ENCODE measurements at places on chromosomes 2 and 18.

- DNase-seq, result no peak
Measured at GRCh38 chr2:25851740-25852503, 26.4 kb downstream of the ASXL2 start.

DNA sequence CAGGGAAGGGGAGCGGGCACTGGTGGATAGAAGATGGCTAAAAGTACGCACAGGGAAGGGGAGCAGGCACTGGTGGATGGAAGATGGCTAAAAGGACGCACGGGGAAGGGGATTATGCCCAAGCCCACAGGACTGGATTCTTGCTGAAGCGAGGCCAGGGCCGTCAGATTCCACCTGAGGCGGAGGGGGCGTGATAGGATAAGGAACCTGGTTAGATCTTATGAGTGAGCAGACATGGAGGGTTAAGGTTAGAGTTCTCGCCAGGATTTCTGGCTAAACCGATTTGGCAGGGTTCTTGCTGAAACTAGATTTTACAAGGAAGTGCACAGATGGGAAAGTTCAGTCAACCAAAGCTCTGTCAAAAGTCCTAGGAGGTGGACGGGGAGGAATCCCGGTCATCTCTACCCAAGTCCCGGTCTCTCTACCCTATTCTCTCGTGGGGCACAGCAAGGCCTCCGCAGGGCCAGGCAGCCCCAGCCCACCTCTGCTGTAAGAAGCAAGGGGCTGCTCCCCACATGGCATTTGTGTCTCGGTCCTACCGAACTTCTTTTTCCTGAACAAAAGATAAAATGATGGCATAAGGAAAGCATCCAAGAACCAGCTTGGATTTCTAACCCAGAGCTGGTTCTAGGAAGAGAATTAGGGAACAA is 140.8 kb downstream of the PTGR3 start:
- DNase-seq, result no peak

DNA sequence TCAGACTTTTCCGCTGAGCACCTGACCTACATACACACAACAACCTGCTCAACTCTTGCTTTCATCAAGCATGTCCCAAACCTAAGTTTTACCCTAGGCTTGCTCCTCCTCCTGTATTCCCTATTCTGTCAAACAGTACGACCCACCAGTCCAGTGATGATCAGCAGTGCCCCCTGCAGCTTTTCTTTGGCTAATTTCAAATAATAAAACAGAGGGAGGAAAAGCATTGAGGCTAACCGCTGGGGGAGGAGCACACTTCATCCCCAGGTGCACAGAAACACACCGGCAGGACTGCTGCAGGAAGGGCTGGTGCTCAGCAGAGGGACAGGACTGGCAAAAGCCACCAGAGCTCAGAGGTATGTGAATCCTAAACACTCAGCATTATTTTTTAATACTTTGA is 21.2 kb downstream of the E2F6 start:
- no peak for DNase-seq

DNA sequence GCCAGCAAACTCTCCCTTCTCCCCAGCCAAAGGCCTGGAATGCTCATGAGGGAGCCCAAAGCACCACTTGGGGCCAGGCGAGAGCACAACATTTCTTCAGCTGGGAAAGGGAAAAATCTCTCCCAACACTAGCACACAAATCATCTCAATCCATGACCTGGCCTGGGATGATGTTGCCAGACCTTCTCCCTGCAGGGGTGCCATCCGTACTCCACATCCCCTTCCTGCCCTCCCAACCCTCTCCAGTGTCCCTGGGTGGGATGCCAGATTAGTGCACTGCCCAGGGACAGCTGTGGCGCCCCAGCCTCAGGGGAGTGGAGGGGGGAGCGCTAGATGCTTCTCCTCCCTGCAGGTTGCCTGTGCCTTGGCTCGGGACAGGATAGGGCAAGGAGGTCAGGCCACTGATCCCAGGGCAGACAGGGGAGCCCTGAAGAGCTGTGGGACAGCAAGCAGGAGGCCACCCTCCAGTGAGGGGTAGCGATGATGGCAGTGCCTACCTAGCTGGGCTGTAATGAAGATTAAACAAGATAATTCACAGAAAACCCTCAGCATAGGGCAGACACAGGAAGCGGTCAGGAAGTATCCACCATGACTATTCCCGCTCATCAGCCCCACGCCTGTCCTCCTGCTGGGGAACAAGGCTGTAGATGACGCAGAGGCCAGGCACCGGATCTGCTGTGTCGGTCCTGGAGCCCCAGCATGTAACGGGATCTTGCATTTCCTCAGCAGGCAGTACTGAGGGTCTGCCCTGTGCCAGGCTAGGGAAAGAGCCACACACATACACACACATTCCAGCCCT is 31.1 kb downstream of the SERTAD2 start:
- DNase-seq, result peak; percentile 41

- DNase-seq, result no peak
Measured at GRCh38 chr2:239677453-239678185, 276.8 kb upstream of the HDAC4 start.

GRCh38 chr2:95392320-95392719 is 10.2 kb upstream of the FAHD2A start:
- no peak for DNase-seq

DNA sequence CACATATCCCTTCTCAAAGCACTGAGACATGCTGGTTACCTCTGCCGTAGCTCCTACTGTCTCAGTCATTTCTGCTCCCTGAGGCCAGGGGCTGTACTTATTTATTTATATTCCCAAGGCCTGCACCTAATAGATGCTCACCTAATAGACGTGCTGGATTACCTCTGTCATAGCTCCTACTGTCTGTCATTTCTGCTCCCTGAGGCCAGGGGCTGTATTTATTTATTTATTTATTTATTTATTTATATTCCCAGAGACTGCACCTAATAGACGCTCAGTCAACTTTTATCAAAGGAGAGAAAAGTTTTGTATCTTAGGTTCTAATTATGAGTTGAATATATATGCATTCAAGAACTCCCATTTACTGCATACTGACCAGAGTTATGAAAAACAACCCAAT is 414.0 kb upstream of the TRIB2 start:
- DNase-seq, result no peak

DNA sequence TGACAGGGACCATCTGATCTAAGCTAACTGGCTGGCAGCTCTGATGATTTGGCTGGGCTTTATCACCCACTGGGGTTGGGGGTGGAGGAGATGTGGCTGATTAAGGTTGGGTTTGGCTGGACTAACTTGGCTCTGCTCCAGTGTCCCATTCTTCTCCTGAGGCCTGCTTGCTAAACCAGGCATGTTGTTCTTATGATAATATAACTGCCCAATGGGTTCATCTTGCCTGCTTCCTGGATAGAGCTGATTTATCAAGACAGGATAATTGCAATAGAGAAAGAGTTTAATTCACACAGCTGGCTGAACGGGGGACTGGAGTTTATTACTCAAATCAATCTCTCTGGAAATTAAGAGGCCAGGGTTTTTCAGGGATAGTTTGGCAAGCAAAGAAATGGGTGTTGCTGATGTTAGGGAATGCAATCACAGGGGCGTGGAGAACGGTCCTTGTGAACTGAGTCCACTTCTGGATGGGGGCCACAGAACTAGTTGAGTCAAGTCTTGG is 150.4 kb downstream of the PTH2R start:
- no peak for DNase-seq

- DNase-seq, result no peak
Measured at GRCh38 chr2:106638043-106638442, 150.9 kb downstream of the CD8B2 start.

- DNase-seq, result no peak
Measured at GRCh38 chr2:138356178-138356577, 145.4 kb upstream of the SPOPL start.

- DNase-seq, result no peak
Measured at GRCh38 chr2:72934683-72935610, 17.6 kb downstream of the EMX1 start.

DNA sequence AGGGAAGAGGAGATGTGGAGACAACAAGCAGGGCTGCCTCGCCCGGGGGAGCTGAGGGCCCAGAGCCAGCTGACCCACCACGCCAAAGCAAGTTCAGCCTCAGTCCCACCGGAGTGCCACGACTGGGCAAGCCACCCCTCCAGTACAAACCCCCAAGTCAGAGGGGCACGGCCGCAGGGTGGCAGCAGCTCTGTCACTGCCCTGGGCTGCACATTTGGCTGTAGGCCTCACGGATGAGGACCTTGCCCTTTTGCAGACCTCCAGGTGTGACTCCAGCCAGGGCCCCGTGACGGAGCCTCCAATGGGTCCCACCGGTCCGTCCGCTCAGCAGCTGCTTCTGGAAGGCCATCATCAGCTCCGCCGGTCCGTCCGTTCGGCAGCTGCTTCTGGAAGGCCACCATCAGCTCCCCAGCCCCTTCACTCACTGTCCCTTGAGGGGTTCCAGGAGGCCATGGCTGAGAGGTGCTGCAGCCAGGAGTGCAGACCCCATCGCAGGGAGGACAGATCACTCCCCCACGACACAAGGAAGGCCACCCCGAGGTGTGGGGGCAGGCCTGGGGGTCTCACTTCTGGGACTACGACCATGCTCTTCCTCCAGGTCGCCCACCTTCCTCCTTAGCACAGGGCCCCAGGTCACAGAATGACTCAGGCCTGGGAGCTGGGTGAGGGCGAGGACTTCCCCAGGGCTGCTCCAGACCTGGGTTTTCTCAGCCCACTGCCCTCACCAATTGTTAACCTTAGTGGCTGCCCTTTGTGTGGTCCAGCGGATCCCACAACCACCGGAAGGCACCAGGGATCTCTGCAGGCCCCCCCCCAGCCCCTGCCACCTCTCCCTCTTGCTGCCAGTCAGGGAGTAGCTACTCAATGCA is 24.6 kb upstream of the STK25 start:
- DNase-seq, result no peak

DNA sequence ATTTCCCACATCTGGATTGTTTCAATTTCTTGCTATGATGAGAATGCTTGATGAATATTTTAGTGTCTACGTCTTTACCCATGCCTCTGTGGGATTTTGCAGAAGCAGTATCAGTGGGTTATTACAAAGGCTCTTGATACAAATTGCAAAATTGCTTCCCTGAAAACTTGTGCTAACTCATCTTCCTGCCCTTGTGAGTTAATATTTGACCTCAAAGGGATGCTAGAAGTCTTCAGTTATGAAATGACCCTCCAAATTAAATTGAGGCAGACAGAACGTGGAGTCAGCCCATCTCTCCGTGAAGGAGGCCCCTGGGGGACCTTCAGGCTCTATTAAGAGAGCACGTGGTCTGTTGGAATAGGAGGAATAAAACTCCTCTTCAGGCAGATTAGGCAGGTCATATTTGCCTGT is 239.2 kb upstream of the HS6ST1 start:
- no peak for DNase-seq

- no peak for DNase-seq
Measured at GRCh38 chr2:83067947-83068346, 1391.1 kb downstream of the SUCLG1 start.

DNA sequence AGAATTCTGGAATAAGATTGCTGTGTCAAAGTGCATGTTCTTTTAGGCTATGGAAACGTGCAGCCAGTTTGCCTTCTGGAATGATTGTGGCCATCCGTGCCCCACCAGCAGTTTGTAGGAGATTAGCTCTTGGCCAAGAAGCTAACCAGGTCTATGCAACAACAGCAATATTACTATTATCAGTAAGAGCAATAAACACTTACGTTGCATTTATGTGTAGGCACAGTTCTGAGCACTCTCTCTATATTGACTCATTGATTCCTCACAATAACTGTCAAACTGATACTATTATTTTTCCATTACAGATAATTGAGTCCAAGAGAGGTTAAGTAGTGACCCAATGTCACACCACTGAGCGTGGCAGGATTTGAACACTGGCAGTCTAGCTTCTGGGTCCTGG is 186.4 kb downstream of the DYSF start:
- DNase-seq, result no peak

GRCh38 chr2:9627310-9627709 is 3.5 kb downstream of the YWHAQ start:
- no peak for DNase-seq

- no peak for DNase-seq
Measured at GRCh38 chr2:207792244-207792785, 22.6 kb upstream of the FZD5 start.

GRCh38 chr2:172244419-172245130 is 141.9 kb upstream of the DLX2 start:
- no peak for DNase-seq

- DNase-seq, result no peak
Measured at GRCh38 chr18:51038110-51038509, 8.1 kb downstream of the SMAD4 start.

DNA sequence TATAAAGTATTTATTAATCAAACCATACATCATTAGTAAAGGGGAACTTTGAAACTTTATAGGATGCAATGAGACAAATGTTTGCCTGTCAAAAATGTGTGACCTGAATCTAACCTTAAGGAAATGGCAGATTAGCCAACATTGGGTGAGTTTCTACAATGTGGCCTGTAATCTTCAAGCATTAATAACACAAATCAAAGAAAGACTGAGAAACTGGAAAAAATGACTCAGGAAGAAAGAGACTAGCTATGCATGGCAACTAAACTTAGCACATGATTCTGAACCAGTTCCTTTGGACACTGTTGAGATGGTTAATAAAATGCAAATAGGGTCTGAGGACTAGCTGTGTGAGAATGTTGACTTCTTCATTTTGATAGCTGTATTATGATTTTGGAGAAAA is 628.6 kb upstream of the ID2 start:
- no peak for DNase-seq

- DNase-seq, result peak; percentile 37
Measured at GRCh38 chr2:54559593-54560145, 103.5 kb downstream of the SPTBN1 start.

DNA sequence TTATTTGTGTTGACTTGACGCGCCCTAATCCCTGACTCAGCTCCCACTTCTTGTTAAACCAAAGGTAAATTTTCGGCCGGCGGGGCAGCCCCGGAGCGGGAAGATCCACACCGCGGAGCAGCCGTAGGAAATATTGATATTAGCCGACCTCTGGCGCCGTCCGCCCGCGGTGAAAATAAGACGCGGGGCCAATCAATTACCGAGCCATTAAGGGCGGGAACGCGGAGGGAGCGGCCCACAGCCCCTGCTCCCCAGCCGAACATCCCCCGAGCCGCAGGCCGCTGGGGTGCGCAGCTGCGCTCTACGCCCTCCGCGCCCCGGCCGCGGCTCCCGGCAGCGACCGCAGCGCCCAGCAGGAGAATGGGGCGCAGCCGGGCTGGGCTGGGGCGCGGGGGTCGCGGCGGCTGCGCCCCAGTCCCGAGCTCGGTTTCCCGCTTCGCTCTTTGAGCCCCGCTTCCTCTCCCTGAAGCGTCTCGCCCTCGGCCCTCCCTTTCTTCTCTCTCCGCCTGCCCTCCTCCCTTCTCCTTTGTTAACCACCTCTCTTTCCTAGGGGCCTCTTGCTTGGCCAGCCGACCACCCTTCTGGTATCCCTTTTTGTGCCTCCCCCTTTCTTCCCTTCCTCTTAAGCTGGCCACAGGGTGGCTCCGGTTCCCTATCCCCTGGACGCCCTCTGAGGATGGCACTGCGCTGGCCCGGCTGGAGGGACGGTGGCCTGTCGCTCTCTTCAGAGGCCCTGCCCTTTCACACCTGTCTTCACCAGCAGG is 40.9 kb downstream of the CELF4 start:
- DNase-seq, result no peak

GRCh38 chr18:35572644-35573043 is 8.9 kb upstream of the GALNT1 start:
- no peak for DNase-seq

Measured in ovary (tissue), 10 donors.